ENCODE measurements at places on chromosomes 7 and 10.

DNA sequence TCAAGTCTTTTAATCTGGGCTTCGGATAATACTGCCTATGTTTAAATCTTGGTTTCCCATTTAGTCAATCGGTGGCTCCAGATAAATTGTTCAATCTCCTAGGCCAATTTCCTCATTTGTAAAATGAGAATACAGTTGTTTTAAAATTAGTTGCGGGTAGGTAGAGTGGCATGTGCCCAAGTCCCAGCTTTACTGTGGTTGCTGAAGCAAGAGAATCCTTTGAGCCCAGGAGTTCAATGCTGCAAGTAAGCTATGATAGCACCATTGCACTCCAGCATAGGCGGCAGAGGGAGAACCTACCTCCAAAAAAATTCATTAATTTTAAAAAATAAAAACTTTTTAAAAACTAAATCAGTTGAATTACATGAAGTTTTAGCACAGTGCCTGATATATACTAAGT lies 7.3 kb downstream of the RNF216 start:
- DNase-seq, result no peak

DNA sequence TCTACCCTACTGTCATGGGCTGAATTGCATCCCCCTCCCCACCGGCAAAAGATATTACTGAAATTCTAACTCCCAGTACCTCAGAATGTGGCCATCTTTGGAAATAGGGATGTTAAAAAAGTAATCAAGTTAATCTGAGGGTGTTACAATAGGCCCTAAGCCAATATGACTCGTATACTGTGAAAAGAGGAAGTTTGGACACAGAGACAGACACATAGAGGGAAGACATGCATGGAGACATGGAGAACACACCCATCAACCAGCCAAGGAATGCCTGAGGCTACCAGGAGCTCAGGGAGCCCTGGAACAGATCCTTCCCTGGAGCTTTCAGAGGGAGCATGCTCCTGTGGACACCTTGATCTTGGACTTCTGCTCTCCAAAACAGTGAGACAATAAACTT lies 138.2 kb upstream of the ADO start:
- no peak for DNase-seq

DNA sequence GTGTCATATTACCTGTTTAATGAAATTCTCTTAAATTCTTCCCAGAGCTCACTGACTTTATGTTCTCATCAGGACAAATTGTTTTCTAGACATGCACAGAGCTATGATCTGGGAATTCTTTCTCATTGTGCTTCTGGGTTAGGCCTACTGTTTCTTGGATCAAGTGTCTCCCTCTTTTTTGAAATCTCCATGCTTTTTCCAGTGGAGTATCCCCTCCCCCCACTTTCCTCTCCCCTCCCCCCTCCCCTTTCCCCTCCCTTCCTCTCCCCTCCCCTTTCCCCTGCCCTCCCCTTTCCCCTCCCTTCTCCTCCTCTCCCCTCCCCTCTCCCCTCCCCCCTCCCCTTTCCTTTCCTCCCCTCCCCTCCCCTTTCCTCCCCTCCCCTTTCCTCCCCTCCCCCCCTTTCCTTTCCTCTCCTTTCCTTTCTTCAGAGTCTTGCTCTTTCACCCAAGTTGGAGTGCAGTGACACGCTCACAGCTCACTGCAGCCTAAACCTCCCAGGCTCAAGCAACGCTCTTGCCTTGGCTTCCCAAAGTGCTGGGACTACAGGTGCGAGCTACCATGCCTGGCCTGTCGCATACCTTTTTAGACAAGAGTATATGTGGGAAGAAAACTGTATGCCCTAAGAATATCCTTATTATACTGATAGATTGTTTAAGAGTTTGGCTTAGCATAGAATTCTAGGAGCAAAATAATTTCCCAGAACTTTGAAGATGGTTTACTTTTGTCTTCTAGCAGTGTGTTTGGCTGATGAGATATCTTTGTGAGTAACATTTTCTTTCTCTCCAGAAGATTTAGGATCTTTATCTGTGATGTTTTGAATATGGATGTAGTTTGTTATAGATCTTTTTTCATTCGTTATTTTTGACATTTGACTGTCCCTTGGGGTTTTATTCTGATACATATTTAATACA lies 2.5 kb downstream of the DYNC2I1 start:
- no peak for DNase-seq

- DNase-seq, result no peak
These were observed 66.2 kb upstream of the PCBD1 start for GRCh38 chr10:70954381-70955176.

DNA sequence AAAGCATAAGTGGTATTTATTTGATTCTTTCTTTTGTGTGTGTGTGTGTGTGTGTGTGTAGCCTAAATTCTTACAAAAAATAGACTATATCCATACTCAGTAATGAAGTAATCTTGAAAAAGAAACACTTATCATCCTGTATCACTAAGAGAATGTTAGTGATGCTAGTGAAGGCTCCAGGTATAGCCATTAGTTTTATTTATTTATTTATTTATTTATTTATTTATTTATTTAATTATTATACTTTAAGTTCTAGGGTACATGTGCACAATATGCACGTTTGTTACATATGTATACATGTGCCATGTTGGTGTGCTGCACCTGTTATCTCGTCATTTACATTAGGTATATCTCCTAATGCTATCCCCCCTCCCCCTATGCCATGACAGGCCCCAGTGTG lies 436.0 kb downstream of the HTR7 start:
- no peak for DNase-seq

DNA sequence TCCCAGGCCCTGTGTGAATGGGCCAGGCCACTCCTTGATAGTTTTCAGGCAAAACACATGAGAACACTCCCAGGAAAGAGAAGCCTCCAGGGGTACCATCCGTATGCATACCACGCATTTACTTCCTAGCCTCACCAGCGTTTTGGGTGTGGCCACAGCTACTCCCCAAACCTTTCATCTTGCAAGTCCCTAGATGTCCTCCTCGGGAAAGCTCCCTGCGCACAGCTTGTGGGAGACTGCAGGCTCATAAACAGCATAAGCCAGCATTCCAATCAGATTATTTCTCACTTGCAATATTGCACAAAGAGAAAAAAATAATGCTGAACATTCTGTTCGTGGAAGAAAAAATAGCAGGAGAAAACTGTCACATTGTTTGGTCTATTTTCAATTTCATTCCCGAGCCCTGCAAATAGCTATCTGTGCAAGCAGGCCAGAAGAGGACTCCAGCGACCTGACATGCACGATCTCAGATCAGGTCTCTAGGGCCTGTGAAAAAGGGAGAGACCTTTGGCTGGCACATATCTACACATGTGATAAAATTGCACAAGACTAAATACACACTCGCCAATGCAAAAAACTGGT lies 175.6 kb downstream of the PLXNA4 start:
- DNase-seq, result no peak

DNA sequence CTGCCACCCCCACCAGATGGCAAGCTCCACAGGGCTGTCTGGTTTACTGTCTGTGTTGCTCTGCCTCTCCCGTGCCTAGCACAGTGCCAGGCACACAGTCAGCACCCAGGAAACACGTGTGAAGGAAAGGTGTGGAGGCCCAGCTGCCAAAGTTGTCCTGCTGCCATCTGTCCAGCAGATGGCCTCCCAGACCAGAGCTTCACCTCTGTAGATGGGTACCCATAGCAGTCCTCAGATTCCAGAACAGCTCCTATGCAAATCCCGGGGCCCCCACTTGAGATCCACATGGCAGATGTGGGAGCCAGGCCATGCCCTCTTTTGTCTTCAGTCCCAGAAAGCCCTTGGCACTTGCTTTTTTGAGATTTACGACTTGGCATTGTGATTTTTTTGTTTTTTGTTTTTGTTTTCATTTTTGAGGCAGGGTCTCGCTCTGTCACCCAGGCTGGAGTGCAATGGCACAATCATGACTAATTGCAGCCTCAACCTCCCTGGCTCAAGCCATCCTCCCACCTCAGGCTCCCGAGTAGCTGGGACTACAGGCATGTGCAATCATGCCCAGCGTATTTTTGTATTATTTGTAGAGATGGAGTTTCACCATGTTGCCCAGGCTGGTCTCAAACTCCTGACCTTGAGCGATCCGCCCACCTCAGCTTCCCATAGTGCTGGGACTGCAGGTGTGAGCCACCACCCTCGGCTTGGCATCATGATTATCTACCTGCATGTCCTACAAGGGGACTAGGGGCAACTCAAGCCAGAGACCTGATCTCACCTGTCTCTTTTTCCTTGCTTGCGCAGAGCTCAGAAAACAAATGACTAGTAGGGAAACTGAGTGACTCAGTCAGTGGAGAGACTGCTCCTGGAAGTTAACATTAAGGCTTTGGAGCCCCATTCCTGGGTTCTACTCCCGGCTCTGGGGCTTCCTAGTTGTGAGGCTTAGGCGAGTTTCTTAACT lies 16.9 kb upstream of the PALD1 start:
- no peak for DNase-seq

- no peak for DNase-seq
These were observed 1.0 kb downstream of the CHST15 start for GRCh38 chr10:124092250-124092859.

DNA sequence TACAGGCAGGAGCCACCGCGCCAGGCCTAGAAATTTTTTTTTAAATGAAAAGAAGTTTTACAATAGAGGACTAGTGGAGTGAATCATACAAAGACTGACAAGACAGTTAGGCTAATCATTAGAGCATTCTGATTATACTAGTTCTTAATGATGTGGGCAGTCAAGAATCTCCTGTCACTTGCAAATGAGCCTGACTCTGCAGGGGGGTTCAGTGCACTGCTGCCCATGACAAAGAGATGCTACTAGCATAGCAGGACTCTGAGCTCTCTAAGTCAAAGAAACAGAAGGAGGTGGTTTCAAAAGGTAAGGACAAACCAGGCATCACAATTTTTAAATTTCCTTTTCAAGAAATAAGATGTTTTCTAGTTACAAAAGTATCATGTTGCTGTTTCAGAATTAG lies 59.0 kb downstream of the CCDC6 start:
- no peak for DNase-seq

DNA sequence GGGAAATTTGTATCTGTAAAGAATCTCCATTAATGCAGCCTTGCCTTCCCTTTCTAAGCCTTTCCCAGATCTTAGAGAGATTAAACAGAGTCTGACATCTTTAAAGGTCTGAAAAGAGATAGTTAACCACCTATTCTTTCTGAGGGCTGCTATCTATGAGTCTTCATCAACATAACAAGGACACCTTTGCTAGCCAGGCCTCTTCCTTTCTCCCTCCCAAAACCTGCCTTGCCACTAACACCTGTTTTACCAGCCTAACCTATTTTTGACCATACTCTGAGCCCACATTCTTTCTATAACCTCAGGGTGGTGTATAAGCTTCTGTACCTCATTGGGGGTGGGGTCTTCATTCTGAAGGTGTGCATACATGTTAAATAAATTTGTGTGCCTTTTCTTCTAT lies 217.1 kb downstream of the IPMK start:
- DNase-seq, result no peak

DNA sequence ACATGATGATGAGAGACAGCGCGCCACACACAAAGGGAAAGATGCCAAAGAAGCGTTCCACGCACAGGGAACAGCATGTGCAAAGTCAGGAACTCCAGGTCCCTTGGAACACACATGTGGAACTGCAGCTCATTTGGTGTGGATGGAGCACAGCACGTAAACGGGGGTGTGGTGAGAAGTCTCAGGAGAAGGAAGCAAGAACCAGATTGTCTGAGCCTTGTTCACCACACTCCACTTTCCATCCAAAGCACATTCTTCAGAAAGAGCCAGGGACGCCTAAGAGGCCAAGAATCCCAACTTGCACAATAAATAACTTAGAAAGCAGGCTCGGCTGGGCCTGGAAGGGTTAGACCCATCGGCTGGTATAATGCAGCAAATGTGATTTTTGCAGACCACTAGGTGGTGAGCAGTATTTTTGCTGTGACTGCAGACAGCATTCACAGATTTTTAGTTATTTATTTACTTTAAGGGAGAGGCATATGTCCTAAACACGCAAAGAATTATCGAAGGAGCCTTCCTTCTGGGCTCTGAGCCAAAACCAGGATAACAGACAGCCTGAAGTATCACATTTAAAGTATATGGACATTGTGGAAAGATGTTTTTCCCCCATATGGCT lies 27.9 kb upstream of the ASCC1 start:
- DNase-seq, result no peak

- DNase-seq, result no peak
These were observed 71.8 kb downstream of the OSBPL3 start for GRCh38 chr7:24908166-24908565.

GRCh38 chr7:79489371-79489770 lies 35.9 kb upstream of the MAGI2 start:
- DNase-seq, result no peak

DNA sequence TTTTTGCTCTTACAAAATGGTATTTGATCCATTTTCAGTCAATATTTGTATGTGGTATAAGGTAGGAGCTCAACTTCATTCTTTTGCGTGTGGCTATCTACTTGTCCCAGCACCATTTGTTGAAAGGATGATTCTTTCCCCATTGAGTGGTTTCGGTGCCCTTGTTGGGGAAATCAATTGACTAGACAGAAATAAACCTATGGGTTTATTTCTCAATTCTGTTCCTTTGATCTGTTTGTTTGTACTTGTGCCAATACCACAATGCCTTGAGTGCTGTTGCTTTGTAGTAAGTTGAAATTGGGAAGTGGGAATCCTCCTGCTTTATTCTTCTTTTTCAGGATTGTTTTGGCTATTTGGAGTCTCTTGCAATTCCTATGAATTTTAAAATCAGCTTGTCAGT lies 41.0 kb downstream of the SNX10 start:
- no peak for DNase-seq

DNA sequence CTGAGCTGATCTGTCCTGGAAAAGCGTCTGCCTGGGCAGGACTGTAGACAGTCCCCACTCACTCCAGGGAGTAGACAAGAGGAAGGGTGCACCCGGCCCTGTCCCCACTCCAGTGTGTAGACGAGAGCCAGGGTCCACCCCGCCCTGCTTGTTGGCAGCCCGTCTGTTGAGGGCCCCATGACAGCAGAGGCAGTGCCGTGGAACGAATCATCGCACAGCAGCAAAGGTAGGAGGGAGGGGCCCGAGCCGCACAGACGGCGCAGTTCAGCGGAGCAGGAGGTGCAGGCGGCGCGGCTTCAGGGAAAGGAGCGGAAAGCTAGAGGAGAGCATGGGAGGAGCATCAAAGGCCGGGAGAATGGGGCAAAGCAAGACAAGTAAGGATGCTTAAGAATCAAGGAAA lies 93.0 kb downstream of the DYNC2I1 start:
- DNase-seq, result no peak

DNA sequence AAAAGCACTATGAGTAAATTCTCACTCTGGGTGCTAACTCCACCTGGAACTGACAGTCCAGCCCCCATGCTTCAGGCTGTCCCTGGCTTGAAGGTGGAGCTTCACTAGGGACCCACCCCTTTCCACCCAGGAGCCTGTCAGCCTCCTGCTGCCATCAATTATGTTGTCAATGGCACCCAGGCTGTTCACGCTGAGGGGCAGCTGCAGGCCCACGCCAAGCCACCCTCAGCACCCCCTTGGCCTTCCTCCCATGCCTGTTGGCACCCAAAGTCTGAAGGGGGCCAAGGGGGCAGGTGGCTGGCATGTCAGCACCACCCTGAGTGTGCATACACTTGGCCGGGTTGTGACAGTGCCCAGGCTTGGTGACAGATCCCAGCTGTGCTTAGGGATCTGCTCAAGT lies 149.3 kb downstream of the NXPH1 start:
- DNase-seq, result no peak

GRCh38 chr7:90587766-90588165 lies 8.4 kb upstream of the CDK14 start:
- DNase-seq, result no peak
